ENCODE measurements at places on chromosomes 7 and 10.

GRCh38 chr7:130667593-130668257 is 823 bp downstream of the COPG2 start:
- DNase-seq, result no peak

DNA sequence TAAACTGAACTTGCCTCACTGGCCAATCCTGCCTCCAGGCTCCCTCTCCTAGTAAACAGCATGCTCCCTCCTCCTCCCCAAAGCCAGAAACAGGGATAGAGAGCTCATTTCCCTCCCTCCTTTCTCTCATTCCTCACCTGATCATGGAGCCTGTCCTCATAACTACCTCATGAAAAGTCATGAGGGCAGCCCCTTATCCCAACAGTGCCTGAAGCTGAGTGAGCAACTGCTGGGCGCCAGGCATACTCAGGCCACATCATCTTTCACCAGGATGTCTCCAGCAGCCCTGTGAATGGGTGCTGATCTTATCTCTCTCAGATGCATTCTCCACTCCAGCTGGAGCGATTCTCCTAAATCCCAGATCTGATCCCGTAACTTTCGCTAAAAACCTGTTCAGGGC is 307.2 kb downstream of the PRPF18 start:
- DNase-seq, result peak; percentile 53

- DNase-seq, result no peak
Observed at GRCh38 chr10:132247943-132248342, 59.8 kb downstream of the STK32C start.

- no peak for DNase-seq
Observed at GRCh38 chr7:70063927-70064326, 465.7 kb downstream of the AUTS2 start.

DNA sequence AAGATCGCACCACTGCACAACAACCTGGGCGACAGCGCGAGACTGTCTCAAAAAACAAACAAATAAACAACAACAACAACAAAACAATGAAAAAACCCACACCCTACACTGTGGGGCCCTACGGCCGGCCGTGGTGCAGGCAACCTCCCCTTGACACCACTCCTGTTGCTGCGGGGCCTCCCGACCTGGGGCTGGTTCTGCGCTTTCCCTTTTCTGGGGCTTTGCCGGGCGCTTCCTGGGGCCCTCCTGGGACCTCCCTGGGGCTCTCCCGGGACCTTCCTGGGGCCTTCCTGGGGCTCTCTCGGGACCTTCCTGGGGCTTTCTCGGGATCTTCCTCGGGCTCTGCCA is 46.6 kb downstream of the INSIG1 start:
- no peak for DNase-seq

- DNase-seq, result no peak
Observed at GRCh38 chr10:126659750-126660149, 10.7 kb downstream of the C10orf90 start.

GRCh38 chr10:113272511-113272910 is 280.3 kb upstream of the HABP2 start:
- DNase-seq, result no peak

DNA sequence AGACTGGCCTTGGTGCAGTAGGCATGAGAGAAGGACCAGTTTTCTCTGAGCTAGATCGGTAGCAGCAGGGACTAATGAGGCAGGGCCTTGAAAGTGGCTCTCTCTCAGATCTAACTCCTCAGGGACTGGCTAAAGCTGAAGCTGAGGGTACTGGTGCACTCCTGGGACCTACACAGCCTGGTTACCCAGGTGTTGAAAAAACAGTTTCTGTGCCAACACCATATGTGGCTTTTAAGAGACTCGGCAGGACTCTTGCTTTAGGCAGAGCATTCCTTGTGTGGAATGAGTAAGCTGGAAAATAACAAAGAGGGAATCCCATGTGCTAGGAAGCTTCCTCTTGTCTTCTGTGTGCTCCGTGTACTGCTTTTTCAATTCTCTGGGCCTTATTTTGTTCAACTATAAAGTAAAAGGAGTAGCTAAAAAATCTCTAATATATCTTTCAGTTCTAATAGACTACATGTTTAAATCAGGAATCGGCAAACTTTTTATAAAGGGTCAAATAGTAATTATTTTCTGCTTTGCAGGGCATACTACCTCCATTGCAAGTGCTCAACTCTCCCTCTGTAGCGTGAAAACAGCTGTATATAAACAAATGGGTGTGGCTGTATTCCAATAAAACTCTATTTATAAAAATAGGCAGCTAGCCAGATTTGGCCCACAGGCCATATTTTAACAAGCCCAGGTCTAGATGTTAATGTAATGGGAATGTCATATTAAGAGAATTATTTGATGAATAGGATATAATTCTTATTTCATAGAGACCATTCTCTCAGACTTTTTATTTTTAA is 186.1 kb upstream of the KAT6B start:
- DNase-seq, result peak; percentile 8

- DNase-seq, result no peak
Observed at GRCh38 chr10:118662228-118663035, 67.0 kb upstream of the PRLHR start.

DNA sequence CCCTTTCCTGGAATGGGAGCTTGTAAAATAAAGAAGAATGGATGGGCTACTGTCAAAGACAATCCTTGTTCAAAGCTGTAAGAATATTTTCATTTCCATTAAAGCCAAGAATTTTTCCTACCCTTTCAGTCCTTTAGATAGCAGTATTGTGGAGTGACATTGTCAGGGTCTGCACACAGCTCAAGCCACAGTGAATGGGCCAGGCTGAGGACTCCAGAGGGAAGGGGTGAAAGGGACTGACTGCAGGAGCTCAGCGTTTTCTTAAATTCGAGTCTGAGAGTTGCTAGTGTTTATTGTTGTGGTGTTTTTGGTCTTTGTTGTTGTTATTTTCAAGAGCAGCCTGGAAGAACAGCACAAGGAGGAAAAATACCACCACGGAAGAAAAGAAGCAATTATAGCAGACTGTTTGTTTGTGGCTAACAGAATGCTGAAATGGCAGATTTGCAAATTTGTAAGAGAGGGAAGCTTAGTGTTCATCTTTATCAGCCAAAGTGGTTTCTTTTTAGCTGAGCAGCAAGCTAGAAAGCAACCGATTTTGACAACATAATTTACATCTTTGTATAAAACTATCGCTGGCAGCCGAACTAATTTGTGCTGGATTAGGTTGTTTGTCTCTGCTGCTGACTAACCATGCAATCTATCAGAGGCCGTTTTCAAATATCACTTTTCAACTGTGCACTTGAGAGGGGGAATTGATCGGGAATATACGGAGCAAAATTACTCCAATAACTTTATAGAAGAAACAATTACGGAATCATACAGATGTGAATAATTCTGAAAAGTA is 192.1 kb downstream of the LRMDA start:
- DNase-seq, result no peak

DNA sequence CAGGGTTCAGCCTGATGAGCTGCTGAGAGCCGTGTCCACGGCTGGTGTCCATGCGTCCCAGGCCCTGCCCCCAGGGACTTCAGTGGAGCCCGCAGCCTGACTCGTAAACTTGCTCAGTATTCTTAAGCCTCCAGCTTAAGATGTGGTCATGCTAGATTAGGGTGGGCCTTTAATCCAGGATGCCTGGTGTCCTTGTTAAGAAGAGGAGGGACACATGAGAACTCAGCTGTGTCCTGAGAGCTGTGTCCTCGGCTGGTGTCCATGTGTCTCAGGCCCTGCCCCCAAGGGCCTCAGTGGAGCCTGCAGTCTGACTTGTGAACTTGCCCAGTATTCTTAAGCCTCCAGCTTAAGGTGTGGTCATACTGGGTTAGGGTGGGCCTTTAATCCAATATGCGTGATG is 23.0 kb downstream of the DOCK1 start:
- no peak for DNase-seq

DNA sequence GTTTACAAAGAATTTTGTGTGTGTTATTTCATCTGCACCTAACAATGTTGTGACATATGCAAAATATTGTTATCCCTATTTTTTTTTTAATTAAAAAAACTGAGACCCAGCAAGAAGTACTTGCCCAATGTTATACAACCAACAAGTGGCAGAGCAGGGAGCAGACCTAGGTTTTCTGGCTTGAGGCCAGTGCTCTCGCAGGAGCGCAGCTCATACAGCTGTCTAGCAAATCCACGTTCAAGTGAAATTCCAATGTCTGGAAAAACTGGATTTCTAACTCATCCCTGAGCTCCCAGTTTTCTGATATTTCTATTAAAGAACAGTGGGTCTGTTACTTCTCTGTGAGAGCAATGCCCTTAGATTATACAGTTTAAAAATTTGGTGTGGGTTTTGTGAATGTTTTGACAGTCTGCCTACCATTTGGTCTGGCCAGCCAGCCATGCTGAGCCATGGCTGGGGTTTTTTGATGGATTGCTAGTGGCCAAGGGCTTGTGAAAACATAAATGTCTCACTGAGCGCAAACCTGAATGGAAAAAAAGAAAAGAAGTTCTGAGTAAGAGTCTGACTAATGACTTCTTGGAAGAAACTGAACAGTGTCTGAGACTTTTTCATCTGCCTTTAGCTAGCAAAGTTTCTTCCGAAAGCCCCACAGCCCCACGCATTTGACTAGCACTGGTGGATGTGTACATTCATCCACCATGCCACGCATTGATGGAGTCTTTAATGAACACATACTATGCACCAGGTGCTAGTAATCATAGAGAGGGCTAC is 15.4 kb upstream of the PRF1 start:
- DNase-seq, result peak; percentile 32

- DNase-seq, result no peak
Observed at GRCh38 chr10:27474741-27475140, 29.4 kb upstream of the RAB18 start.

- no peak for DNase-seq
Observed at GRCh38 chr10:31352436-31353226, 33.6 kb downstream of the ZEB1 start.

DNA sequence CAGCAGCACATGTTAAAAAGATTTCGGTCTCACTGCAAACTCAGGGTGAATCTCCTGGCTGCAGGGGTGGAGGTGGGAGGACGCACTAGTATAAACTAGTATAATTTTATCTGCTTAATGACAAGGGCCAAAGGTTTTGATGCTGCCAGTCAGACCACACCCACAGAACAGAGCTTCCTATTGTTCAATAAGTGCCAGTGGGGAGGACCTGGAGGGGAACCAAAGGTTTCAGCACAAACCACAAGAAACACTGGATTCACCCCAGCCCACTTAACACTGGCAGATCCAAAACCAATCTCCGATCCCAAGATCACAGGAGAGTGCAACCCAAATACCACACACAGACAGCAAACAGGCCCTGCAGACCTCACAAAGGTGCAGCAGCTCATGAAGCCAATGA is 6.6 kb downstream of the VOPP1 start:
- no peak for DNase-seq

- no peak for DNase-seq
Observed at GRCh38 chr10:3203016-3203811, 30.6 kb upstream of the PITRM1 start.

- no peak for DNase-seq
Observed at GRCh38 chr7:45685619-45686240, 111.6 kb downstream of the ADCY1 start.

- peak; percentile 34 for DNase-seq
Observed at GRCh38 chr10:10055656-10056442, 961.8 kb upstream of the CELF2 start.

Data from fibroblast of pulmonary artery (primary cell).